Chondrocyte (in vitro differentiated cells): ENCODE measurements at places on chromosomes 7 and 10. TPM values are rescaled to one million over a fixed set of nuclear protein-coding genes. Genes with fewer than 3 reads are reported as not detected.

DNA sequence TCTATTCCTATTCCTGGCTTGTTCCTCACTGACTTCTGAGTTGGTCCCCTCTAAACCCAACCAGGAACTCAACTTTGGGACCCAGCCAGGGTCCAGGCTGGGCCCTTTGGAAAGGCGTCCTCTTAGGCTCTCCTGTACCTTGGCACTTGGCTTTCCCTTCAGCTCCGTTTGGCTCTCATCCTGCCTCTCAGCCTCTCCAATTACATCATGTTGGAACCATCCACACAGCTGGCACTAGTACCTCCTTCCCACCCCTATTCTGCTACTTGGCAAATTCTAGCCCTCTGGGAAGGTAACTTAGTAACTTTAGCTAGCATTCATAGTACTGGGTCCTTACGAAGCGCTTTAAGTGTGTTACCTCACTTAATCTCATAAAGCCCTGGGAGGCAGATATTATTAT is 205.3 kb upstream of the HABP2 start:
- DNase-seq = no peak

DNA sequence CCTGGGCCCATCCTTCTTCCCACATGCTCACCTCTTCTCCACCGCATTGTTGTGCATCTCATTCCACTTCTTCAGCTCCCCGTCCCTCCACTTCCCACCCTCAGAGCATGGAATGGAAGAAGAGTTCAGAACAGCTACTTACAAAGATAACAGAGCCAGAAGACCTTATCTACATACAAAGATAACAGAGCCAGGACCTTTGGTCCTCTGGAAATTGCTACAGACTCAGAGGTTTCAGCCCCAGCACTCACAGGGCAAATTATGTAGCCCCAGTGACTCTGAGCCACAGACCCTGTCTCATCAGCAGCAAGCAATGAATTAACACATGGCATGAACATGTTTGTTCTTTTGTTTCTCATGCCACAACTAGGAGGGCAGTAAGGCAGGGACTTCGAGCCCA is 28.7 kb upstream of the SLC29A3 start:
- no peak for DNase-seq

DNA sequence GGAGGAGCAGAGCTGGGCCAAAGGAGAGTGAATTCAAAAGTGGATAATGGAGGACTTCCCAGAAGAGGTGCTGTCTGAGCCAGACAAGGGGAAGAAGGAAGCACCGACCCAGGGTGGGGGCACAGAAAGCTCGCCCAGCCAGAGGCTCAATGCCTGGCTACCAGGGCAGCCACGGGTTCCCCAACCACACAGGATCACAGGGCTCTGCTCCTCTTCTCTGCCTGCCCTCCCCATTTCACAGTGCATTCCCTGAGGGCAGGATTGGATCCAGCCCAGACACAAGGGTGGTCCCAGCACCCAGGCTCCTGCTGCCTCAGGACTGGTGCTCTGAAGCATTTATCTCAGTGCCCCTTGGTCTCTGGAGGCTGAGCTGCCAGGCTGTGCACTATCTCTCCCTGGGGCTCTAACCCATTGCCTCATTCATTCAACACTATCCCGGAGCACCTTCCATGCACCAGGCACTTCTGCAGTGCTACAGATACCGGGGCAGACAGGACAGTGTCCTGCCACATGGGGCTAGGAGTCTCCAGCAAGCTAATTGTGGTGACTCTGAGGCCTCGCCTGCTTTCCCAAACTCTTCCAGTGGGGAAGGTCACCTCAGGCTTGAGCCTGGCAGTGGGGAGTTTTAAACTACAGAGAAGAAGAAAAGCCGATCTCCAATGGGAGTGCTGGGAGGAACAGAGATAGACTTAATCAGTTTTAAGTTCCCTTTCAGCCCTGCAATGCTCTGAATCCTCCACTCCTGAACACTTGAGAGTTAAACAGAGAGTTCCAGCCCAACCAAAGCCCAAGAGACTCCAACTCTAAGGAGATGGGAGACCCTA is 201.8 kb upstream of the ZMIZ1 start:
- no peak for DNase-seq

- no peak for DNase-seq
Observed at GRCh38 chr10:86770412-86770960, 14.1 kb downstream of the BMPR1A start.

DNA sequence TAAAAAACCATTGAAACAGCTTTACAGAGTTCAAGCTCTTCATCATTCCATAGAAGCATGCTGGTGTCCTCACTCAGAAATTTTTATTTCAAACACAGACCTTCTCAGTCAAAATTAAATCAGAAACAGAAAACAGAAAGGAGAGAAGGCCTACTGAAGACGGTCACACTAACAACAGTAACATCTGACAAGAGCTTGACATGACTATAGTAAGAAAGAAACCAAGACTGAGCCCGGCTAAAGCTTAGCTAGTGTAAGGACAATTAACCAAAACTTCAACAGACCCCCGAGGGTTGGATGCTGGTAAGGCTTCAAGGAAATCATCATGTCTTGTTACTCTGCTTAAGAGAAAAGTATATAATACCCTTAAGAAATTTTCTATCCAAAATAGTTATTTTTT is 38.6 kb downstream of the MTPN start:
- no peak for DNase-seq

GRCh38 chr10:131726967-131727366 is 173.8 kb upstream of the PPP2R2D start:
- DNase-seq = no peak

DNA sequence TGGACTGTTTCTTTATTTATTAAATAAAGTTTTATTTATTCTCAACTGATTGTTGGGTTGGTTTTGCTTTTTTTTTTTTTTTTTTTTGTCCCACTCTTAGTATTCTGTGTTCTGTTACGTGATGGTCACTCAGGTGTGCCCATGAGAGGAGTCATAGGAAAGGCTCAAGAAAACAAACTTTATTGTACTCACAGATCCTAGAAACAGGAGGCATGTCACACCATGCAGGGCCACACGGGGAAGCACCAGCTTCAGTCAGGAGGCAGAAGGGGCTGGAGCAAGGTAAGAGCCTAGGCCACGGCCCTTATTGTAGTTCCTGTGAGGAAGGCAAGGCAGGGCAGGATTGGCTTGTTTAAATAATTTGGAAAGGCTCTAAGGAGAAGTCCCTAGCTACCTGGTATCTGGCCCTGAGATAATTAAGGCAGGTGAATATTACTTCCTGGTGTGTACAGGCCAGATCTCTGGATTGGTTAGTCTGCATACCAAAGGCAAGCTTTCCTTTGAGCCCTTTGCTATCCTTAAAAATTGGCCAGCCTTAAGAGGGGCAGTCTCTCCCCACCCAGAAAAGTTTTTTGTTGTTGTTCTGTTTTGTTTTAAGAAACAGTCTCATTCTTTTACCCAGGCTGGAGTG is 8.3 kb downstream of the ATOH7 start:
- no peak for DNase-seq

DNA sequence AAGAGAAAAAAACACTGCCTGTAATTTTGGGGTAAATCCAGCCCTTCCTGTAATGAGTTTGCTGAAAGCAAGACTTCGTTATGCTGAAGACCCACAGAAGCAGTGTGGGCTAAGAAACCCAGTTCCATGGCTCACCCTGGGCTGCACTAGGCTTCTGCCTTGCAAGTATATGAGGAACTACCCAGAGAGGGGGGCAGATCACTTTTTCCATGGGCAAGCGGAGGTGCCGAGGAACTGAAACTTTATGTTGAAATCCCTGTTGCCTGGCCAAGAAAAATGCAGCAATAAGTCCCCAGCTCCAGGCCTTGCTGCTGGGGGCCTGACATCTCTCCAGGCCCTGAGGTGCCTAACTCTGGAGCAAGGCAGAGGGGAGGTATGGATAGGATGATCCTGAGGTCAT is 8.5 kb downstream of the RASSF4 start:
- DNase-seq = no peak

DNA sequence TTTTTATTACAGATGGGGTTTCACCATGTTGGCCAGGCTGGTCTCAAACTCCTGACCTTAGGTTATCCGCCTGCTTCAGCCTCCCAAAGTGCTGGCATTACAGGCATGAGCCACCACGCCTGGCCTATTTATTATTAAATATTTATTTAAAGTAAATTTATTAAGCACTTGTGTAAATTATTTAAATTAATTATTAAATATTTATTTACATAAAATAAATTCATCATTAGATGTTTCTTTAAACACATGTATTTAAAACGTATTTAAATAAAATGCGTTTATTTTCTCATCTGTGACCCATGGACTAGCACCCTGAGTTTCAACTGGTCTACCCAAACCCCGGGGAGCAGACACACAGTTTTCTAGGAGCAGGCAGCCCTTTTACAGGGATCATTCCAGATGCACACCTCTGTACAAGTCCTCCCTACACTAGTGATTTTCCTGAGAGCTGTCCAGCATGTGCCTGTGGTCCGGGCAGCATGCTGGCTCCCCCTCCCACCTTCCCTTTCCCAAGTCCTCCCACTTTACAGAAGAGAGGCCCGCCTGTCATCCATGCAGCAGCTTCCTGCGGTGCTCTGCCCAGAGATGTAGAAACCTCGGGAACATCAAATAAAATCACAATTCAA is 89.2 kb upstream of the ATP6V0A4 start:
- DNase-seq = no peak

GRCh38 chr10:118901380-118901779 is 128.1 kb upstream of the NANOS1 start:
- DNase-seq = no peak

LRRC18 gene
- total RNA-seq = not detected in 3 replicates

DNA sequence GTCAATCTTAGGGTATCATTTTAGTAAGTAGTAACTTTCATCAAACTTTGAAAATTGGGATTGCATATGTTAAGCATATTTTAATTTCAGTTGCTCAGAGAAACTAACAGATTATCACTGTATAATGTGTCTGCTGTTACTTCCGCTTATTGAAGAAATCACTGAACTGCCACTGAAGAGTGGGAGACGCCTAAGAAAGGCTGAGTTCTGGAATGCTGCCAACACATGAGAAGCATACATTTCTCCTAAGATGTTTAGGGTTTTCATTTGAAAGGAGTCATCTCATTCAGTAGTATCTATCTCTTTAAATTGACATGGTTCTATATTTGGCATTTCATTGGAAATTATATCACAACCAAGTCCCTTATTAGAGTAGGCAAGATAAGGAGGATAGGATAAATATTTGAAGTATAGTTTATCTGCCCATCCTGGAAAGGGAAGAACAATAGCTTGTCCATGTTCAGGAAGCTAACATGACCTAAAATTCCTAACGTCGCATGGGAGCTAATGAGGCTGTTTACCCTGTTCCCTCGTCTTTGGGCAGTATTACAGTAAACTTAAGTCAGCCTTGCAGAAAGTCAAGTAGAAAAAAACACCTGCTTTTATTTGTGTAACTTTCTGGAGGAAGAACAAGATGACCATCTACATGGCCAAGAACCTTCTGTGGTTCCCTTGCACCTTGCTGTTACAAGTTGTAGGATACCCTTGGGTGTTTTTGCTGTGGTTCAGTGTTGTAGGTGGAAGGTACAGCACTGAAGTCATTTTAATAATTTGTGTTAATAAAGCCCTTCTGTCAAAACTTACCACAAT is 67.3 kb downstream of the NHLRC2 start:
- DNase-seq = no peak

GRCh38 chr10:71968553-71969474 is 4.6 kb downstream of the CHST3 start:
- no peak for DNase-seq

DNA sequence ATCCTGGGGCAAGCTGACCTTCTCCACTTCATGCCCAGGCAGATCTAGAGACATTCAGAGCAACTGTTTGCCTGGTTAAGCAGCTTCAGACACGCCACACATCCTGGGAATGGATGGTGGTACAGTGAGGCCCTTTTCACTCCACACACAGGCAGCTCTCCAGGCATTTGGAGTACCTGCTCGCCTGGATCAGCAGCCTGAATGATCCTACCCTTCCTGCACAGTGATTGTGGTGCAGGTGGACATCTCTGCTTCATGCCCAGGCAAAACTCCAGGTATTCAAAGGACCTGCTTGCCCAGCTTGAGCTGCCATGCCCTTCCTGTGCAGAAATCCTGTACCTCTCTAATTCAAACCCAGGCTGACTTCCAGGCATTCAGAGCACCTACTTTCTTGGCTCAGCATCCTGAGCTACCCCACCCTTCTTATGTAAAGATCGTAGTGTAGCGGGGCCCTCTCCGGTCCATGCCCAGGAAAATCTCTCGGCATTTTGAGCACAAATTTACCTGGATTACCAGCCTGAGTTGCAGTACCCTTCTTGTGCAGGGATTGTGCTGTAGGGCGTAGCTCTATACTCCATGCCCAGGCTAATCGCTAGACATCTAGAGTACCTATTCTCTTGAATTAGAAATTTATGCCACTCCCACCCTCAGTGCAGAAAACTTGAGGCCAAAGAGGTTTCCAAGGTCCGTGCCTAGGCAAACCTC is 972.8 kb downstream of the ANKRD7 start:
- no peak for DNase-seq

GRCh38 chr10:49280001-49280408 is 19.0 kb upstream of the C10orf71 start:
- DNase-seq = no peak

AOAH gene
- not detected in 3 replicates for total RNA-seq

PSD gene
- 3.0 to 4.0 TPM (median 4.0 TPM) in 3 replicates for total RNA-seq

PIK3CG gene
- not detected in 3 replicates for total RNA-seq

DNA sequence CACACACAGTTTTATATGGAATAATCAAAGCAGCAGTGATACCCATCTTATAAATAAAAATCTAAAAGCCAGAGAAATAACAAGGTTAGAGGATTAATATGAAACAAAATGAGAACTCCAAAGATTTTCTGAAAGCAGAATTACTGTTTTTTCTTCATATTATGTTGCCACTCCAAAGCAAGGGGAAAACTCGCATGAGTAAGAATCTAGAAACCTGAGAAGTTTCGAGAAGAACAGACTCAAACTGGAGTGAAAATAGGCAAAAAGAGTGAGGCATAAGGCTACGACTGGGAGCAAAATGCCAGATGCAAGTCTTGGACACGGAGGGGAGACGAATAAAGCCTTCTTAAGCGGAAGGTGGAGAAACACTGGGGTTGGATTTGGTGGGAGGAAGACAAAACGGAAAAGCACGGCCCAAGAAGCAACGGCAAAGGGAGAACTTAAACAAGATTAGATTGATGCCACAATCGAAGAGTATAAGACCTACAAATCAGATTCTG is 923 bp downstream of the TNPO3 start:
- DNase-seq = no peak

DNA sequence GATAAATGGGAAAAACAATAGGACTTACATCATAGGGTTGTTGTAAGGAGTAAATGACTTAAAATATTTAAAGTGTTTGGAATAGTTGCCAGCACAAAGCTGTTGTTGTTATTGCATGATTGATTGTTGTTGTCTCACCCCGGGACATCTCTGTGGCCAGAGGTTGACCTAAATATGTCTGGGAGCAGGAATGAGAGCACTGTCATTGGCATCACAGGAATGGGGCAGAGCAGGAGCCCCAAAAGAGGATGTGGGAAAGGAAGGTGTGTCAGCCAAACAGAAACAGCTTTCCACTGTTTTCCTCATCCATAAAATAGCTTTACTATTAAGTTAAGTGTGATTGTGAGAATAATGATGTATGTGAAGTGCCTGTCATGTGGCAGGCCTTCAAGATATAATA is 121.6 kb downstream of the TMEM168 start:
- no peak for DNase-seq
